ENCODE measurements at places on chromosomes 16 and 17.
A peak's percentile ranks its signal among the peaks of the same experiment; 100 is the strongest.

- DNase-seq: no peak
Observed at GRCh38 chr16:30357085-30357714, 2.1 kb upstream of the CD2BP2 start.

DNA sequence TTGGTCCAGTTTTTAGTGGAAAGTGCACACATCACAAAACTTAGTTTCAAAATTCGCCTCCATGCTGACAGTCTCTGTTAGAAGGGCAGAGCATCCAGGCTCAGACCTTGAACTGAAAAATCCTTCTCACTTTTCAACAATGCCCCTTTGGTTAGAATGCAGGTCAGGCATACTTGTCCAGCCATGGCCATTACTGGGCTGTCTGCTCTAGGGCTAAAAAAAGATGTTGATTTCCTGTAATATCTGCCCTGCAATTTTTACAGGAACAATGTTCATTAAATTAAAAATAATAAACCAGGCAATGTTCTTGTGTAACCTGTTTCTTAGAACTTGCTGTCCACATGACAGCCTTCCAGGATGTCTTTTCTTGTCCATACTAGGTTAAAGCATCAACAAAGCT, 122.4 kb downstream of the SNX11 start:
- DNase-seq: no peak

DNA sequence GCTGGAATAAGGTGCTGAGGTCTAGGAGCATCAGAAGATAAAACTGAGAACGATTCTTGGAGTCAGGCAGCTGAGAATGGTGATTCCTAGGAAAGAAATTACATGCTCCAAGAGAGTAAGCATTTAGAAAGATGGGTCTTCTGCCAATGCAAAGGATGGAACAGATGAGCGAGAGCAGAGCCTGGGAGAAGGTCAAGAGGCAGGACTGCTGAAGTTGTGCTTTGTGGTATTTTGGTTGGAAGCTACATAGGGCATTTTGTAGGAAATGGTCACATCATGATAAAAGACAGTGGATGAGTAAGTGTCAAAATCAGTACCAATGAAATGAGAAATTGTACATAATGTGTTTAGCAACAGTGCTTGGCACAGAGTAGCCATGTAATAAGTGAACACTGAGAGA, 1.4 kb upstream of the CRYM start:
- DNase-seq: no peak

GRCh38 chr17:49889500-49889899, 41.6 kb upstream of the TAC4 start:
- no peak for DNase-seq

DNA sequence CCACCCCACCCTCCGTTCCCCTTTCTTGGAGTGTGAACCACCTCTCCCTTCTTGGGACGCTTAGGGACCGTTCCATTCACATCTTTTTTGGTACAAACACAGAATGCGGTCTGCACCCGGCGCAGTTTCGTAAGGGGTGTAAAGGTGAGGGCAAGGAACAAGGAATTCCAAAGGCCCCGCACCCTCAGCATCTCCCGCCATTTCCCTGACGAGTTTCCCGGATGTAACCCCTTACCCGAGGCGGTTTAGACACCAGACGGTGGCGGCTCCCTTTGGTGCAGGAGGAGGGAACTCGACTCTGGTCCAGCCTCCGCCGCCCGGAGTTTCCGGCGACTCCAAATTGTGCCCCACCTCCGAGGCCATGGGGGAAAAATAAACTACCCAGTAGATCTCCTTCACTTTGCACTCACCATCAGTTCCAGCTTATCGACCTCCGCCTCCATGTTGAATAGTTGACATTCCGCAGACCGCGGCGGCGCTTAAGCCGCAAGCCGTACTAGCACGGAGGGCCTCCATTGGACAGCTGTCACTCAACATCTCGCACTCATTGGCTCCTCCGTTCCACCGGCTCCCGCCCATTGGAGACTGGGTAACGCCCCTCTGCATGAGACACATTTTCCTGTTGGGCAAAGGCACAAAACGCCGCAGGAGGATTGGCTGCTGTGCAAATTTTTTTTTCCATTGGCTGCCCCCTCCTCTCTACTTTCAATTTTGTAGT, at the start of gene SKA2:
SKA2 (minus strand) TSS at position 466 of the 718 bp plus-strand sequence; CDS start at position 443, 23 bp downstream.
- peak; percentile 97 for DNase-seq

GRCh38 chr16:1812732-1813163, 13.9 kb downstream of the HAGH start:
- peak; percentile 71 for DNase-seq
